Fibroblast of the aortic adventitia (primary cell): ENCODE measurements at places on chromosomes 5 and 9. TPM values are rescaled to one million over a fixed set of nuclear protein-coding genes. Genes with fewer than 3 reads are reported as not detected.

DNA sequence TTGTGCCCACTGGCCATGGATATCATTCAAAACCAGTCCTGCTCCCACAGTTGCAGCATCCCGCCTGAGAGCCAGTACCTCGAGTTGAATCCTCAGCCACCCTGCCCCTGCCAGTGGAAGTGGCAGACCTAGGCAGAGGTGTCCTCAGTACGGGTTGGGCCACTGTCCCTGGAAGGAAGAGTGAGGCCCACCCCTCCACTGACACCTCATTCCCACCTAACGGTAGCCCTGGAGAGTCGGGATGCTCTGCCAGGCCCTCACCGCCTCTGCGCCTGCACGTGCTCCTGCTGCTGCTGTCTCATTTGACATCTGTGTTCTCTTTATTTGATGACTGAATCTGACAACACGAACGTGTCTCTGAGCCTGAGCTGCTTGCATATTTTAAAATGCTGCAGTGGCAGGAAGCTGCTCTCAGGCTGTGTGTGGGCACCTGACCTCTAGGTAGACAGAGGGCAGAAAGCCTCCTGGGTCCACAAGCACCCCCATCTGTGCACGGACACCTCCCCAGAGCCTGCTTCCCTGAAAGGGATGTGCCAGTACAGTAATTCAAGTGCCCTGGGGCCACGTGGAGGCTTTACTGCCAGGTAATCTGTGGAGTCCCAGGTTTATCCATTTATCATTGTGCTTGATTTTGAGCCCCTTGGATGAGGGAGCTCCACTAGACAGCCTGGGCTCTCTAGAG lies 194.7 kb downstream of the CACNA1B start:
- no peak for DNase-seq

GRCh38 chr9:15576350-15577050 lies 23.7 kb downstream of the CCDC171 start:
- DNase-seq: peak; percentile 4

PCDHB16 gene
- total RNA-seq: 0.25 and 0.36 TPM in 2 replicates

GRCh38 chr5:67289763-67290521 lies 93.3 kb upstream of the CD180 start:
- peak; percentile 91 for DNase-seq

- DNase-seq: no peak
Observed at GRCh38 chr5:171067540-171068130, 205.8 kb downstream of the RANBP17 start.

- no peak for DNase-seq
Observed at GRCh38 chr9:98993570-98993945, 49.9 kb downstream of the COL15A1 start.

POU5F2 gene
- 1.2 and 3.1 TPM in 2 replicates for total RNA-seq
